ENCODE measurements at places on chromosomes 3 and 15.

DNA sequence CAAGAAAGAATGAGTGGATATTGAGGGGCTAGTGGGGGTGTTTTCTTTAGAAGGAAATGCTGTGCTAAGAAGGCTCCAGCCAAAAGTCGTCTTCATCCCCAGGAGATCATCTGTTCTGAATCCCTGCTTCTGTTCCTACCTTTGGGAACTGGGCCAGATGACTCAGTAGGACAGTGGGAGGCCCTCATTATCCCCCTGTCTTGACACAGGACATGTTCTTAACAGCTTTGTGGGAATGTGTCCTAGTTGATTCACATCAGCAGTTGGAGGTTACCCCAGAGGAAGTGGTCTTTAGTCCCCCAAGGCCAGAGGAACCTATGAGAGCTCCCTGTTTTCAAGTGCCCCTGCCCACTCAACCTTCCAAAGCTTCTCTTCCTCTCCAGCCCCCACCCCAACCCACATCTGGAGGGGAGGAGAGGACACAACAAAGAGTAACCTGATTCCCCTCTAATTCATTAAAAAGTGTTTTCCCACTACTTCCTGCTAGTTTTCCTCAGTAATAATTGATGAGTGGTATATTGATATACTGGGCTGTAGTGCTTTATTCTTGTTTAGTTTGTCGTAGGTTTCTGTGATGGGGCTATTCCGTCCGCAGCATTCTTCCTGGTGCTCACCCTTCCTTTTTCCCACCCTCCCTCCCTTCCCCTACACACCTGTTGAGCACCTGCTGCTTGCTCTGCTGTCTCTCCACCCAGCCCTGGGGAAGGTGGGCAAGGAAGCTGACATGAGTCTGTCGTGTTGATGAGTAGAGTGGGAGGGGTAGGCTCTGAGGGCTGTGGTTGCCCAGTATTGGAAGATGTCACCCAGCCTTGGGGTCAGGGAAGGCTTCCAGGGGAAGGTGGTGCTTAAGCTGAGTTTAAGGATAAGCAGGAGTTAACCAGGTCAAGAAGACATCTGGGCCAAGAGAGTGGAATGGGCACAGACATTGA lies 9.3 kb downstream of the PXYLP1 start:
- no peak for DNase-seq

GRCh38 chr3:11140030-11140712 lies 14.1 kb upstream of the HRH1 start:
- DNase-seq = peak; percentile 15

- no peak for DNase-seq
Observed at GRCh38 chr3:111311126-111311525, 230.9 kb upstream of the CD96 start.

DNA sequence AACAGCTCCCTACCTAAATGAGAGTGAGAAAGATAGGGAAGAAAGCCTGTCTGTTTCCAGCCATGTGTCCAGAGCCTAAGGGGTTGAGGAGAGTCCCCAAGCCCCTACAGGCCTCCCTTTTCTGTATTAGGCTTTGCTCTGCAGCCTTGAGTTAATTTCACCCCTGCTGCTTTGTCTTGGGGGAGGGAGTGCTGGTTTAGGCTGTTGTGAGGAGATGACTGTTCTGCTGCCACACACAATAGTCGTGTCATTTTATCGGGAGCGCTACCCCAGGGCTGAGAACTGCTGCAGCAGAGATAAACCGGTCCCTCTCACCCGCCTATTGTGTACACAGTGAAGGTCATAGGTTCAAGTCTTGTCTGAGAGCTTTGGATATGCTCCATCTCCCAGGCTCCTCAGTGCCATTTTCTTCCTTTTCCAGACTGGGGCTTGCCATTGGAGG lies 1.4 kb downstream of the ZNF609 start:
- peak; percentile 20 for DNase-seq

DNA sequence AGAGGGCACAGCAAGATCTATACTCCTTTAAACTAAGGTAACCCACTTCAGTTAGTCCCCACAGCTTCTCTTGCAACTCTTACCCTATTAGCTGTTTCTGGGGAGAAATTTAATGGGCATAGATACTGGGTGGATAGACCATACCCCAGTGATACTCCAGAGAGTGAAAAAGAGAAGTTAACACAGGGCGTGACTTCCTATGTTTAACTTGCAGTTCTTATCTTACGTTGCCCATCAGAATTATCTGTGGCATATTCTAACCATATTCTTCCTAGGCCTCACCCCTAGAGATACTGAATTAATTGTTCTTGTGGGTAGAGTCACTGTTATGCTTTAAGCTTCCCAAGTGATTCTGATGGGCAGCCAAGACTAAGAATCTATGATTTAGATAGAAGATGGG lies 485.4 kb upstream of the TPRG1 start:
- DNase-seq = no peak

- DNase-seq = peak; percentile 79
Observed at GRCh38 chr3:58824285-58824684, 157.7 kb upstream of the FAM3D start.

DNA sequence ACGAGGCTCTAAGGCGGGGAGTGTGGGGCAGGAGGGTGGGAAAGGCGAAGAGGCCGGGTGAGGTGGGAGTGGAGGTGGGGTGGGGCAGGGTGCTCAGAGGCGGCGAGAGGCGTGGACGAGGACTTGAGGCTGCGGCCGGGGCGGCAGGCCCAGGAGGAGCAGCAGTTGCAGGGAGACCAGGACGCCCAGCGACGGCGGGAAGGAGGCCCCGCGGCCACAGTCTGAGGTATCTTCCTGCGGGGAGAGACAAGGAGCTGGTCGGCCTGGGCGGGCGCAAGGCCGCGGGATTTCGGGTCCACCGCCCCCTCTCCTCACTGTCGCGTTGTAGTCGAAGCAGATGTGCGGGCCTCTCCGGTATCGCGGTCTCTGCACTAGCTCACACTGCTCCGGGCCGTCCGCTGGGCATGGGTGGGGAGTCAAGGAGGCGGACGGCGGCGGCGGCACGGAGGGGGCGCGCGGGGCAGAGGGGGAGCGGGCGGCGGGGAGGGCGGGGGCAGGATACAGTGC lies 5.3 kb upstream of the TMEM115 start:
- no peak for DNase-seq
